Caudate nucleus (tissue), 63 donors: ENCODE measurements at places on chromosomes 11 and 22.

DNA sequence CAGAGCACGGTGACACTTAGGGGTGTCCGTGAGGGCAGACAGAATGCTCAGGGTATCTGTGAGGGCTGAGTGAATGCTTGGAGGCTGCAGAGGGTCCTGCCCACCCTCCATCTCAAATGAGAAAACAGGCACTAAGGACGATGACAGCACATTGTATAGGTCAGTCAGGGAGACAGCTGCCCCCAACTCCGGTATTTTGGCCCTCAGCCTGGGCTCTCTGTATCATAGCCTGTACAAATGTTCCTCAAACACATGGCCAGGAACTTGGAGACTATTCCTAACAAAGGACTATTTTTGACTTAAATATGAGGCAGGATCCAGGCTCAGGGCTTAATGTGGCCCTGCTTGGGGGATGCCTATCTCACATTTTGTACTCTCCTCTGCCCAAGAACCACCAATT lies 145.4 kb downstream of the OPCML start:
- DNase-seq: no peak

- no peak for DNase-seq
Observed at GRCh38 chr22:46290843-46291785, 5.6 kb upstream of the GTSE1 start.

GRCh38 chr11:1638344-1638743 lies 8.8 kb downstream of the KRTAP5-5 start:
- DNase-seq: no peak

GRCh38 chr22:19987394-19988306 lies 29.0 kb downstream of the ARVCF start:
- DNase-seq: no peak

DNA sequence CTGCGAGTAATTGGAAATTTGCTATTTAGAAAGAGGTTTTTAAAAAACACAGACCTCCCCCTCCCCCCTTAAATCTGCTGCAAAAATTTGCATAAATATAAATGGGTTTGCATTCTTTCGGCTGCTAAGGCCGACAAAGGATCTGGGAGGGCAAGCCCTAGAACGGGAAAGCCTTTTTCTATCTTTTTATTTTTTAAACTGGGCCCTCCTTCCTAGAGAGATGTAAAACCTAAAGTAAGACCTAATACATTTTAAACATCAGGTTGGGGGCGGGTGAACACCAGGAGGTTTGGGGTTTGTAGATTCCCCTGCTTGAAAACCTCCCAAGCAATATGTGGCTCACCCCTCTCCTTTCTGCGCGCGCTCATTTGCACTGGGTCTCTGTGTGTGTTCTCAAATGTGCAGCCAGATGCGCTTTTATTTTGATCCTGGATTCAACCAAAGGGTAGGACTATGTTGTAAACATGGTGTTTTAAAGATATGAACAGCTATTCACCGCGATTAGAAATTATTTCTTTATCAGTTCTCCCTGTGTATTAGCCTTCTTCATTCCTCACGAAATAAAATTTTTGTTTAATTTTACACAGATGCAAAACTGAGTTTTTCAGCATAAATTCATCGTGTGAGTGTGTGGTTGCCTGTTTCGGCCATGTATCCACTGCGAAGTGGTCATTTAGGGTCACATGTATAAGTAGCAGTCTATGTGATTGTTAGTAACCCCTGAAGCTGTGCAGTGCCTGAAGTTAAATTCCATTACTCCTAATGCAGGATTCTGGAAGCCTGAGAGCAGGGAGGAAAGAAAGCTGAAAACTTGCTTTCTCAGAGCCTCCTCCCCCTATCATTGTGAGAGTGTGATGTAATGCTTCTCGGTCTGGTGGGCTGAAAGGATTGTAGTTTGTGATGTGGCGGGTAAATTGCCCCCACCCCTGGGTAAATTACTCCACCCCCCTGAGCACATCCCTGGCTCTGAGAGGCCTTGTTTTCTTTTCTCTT lies 988 bp downstream of the TNRC6B start:
- DNase-seq: no peak

DNA sequence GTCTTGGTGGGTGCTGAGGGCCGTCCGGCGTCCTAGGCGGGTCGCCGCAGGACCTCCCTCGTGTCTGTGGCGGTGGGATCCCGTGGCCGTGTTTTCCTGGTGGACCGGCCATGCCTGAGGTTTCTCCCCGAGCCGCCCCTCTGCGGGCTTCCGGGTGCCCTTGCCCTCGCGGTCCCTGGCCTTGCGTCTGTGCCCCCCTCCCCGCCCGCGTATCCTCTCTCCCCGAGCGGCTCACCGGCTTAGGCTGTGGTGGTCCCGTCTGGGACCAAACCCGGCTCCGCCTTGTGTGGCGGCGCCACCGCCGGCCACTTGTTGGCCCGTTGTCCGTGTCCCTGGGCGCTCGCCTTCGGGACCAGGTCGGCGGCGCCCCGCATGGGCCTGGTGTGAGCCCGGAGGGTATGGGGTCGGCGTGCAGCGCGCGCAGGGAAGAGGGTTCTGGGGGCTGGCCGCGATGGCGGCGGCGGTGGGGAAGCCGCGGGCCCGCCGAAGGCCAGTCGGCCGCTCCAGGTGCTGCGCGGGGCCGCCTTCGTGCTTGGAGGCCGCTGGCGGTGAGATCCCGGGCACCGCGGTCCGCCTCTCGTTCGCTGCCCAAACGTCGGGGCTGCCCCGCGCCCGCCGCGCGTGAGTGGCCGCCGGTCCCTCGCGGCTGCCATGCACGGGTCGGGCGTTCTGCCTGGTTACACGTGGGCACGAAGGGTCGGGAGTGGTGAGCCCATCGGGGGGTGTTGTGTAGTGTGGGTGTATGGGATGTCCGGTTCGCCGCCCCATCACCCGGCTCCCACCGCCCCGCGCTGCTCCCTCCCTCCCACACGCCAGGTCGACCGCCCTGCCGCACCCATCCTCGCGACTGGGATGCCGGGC lies 3899.1 kb upstream of the OR11H1 start:
- DNase-seq: no peak

GRCh38 chr11:129933891-129934290 lies 38.5 kb upstream of the NFRKB start:
- no peak for DNase-seq

DNA sequence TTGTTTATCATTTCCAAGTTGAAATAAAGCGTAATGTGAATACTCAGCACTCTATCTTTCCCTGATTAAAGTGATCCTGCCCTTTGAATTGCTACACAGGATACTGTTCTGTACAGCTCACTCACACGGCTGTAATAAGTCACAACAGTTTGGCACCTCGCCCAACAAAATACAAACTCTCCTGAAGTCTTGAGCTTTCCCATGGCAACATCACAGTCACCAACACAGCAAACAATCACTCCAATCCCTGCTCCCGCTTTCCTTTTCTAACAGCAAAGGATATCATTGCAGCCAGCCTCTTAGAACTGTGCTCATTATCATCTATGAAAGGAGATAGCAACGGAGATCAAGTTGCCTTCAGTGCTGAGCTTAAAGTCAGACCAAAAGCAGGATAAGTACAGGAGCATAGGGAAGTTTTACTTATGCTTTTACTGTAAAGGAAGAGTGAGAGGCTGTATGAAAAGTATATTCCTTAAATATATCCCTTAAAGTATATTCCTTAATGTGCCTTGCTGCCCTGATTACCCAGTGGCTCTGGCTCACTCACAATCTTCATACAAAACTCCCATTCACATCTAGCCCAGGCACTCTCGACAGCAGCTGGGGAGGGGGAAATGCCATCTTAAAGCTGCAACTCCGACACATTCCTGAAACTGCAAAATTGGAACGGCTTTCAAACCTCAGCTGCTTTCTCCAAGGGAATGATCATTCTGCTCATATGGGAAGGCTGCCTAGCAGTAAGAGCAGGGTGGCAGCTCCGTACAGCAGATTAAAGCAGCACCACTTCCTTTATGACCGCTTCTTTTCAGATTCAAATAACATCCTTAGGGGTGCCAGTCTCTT lies 35.8 kb downstream of the MAML2 start:
- DNase-seq: peak; percentile 14
